ENCODE measurements at places on chromosomes 16 and 17. TPM values are rescaled to one million over a fixed set of nuclear protein-coding genes. Genes with fewer than 3 reads are reported as not detected.

- no peak for DNase-seq
Observed at GRCh38 chr17:6780001-6780400, 4.0 kb downstream of the FBXO39 start.

GRCh38 chr17:4948166-4948930 is at the start of gene PFN1:
PFN1 (minus strand) TSS chr17:4948530; CDS start chr17:4948394, 136 bp downstream.
- DNase-seq: peak; percentile 93

GRCh38 chr16:568401-569258 is 1.1 kb upstream of the PIGQ start:
- DNase-seq: no peak

GRCh38 chr16:24471561-24472350 is 67.6 kb upstream of the RBBP6 start:
- DNase-seq: no peak

DNA sequence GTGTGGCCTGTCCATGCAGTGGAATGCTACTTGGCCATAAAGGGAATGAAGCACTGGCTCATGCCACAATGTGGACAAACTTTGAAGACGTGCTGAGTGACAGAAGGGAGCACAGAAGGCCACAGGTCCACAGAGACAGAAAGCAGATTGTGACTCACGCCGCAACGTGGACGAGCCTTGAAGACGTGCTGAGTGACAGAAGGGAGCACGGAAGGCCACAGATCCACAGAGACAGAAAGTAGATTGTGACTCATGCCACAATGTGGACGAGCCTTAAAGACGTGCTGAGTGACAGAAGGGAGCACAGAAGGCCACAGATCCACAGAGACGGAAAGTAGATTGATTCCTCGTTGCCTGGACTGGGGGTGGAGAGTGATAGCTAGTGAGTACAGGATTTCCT is 19.2 kb downstream of the ZC3H18 start:
- DNase-seq: no peak

GRCh38 chr16:57562066-57562465 is 19.6 kb downstream of the ADGRG5 start:
- DNase-seq: peak; percentile 57

DNA sequence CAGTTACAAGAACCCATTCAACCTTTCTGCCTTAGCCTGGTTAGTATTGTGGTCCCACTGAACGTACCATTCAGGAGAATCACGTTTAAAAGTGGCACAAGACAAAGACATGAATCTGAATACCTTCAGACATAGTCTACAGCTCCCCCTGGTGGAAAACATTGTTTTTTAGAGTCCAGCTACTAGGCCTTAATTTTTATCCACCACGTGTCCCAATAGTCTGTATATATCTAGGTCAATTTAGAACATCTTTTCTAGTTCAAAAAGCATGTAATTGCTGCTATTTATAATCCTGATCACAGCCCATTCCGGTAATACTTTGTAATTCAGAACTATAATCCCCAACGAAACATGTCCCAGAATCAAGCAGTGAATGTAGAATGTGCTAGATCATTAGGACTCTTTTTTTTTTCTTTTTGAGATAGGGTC is 13.7 kb upstream of the GUCY2D start:
- no peak for DNase-seq

The ENPP7 gene
- total RNA-seq: not detected

DNA sequence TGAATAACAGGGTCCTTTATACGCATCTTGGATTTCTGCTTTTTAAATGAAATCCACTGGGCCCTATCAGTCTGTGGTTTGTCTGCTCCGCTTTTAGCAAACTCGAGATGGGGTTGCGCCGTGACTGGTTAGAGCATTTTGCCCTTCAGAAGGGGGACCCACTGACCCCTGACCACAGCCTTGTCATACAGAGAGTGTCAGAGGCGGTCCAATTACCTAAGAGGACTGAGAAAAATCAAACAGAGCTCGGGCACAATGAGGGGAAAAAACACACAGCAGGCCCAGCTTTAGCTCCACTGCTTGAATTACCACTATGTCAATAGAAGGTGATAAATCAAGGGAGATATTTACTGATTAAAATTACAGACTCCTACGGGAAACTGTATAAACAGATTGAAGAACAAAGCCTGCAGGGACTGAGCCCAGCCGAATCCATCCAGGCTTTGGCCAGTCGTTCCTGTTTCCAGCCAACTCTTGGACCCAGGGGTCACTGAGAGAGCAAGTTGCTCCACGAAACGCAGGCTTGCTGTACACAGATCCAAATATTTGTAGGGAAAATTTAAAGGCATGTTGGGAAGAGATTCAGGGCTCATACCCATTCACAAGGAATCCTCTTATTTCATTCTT is 131.9 kb upstream of the ZFHX3 start:
- DNase-seq: no peak

The TEKT1 gene
- total RNA-seq: not detected

GRCh38 chr17:56710986-56711385 is 117.5 kb downstream of the NOG start:
- no peak for DNase-seq

GRCh38 chr16:9212621-9213020 is 121.2 kb downstream of the HAPSTR1 start:
- no peak for DNase-seq

The PLA2G10 gene
- total RNA-seq: not detected

The SMPD3 gene
- total RNA-seq: not detected

DNA sequence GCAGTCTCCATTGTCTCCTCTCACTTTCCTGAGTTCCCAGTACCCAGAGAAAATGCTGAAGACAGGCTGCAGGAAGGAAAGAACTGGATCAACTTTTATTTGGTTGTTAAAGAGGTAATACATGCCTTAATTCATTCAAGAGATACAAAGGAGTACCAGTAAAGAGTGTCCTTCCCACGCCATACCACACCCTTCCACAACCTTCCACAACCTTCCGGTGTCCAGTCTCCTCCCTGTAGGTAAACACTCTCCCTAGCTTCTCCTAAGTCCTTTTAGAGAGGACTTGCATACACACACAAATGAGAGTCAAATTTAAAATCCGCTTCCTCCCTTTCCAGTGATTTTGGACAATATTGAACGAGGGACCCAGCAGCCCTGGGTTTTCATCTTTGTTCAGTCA is 2.8 kb upstream of the CA7 start:
- peak; percentile 8 for DNase-seq

GRCh38 chr16:12390074-12390605 is 413.5 kb downstream of the CPPED1 start:
- DNase-seq: no peak

- DNase-seq: no peak
Observed at GRCh38 chr16:11312718-11313492, 31.8 kb upstream of the PRM1 start.

The PTGES3L gene
- 0.35 TPM for total RNA-seq

DNA sequence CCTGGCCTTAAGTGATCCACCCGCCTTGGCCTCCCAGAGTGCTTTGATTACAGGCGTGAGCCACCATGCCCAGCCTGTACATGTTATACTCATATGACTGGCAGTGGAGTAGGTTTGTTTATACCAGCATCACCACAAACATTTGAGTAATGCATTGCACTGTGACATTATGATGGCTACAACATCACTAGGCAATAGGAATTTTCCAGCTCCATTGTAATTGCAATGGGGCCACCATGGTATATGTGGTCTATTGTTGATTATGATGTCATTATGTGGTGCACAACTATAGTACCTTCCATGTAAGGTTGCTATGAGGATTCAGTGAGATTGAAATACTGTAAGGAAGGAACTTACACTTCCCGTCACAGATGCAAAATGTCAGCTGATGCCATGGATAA is 168.9 kb downstream of the COPRS start:
- no peak for DNase-seq

GRCh38 chr17:77999413-78000173 is 41.1 kb downstream of the TNRC6C start:
- no peak for DNase-seq

DNA sequence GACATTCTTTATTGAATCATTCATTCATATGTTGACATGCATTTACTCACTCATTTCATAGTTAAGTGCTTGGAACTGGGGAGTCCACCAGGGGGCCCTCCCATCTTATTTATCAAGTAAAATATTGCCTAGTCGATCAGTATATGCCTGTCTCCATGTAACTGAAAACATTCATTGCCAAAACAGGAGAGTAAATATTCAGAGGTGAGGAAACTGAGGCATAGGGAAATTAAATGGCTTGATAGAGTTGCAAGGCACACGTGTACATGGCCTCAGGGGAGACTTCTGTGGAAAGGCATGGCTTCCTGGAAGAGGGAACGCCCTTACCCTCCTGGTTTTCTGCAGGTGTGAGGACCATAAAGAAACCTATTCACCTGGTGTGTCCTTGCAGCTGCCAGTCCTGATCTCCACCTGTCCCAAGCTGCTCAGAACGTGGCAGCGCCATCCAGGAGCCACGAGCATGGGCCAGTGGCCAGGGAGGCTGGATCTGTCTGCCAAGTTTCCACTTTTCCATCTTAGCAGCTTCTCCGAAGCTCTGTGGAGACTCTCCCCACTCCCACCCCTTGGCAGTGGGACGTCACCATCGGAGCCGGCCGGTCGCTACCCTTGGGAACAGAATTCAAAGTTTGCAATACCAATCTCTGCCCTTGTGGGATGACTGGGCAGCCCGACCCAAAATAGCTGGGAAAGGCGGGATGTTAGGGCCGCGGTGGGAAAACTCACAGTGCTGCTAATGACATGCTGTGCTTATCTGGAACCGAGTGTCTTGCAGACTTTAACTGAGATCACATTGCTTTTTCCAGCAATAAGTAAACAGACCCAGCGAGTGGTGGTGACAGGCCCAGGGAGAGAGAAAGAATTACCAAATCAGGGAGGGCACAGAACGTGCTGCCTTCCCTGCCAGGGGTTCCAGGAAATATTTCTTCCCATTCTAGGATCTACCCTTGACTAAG is 4.1 kb upstream of the C1QTNF1 start:
- DNase-seq: no peak

DNA sequence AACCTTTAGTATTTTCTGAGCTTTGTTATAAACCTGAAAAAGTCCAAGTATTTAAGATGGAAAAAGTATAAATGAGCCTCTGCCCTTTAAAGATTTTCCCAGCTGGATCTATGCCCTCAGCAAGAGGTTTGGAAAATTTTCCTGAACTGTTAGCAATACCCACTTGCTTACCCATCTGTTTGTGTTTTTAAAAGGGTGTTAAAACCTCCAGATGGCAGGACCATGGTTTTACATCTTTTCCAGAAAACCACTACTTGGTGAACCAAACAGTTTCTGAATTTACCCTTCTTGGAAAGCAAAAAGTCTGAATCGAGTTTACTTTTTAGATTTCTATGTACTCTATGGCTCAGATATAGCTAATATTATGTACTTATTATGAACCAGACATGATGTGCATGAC is 719 bp downstream of the PMFBP1 start:
- DNase-seq: no peak

DNA sequence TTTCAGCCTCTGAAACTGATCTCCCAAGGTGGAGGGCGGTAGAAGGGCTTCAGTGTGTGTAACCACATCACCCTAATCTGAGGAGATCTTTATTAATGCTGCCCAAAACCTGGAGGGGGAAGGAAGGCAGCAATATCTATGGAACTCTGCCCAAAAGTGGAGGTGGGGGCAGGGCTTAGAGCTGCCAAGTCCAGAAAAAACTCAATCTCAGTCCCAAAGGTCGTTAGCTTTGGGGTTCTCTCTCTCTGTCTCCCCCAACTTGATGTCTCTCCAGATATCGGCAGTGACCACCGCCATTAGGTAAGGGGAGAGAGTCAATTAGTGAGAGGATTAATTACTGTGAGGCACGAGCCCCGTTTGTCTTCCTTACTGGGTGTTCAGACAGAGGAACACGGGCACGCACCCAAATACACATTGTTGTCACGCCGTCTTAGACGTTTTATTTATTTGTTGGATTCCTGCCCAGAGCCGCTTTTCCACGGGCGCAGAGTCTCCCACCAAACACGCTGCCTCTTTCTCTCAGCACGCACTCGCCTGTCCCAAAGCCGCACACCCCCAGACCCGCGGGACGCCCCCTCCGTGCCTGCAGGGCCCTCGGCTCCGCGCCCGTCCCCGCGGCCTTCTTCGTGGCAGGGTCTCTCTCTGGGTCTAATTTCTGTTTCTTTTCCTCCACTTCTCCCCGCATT is 5.4 kb upstream of the LHX1 start:
- no peak for DNase-seq

DNA sequence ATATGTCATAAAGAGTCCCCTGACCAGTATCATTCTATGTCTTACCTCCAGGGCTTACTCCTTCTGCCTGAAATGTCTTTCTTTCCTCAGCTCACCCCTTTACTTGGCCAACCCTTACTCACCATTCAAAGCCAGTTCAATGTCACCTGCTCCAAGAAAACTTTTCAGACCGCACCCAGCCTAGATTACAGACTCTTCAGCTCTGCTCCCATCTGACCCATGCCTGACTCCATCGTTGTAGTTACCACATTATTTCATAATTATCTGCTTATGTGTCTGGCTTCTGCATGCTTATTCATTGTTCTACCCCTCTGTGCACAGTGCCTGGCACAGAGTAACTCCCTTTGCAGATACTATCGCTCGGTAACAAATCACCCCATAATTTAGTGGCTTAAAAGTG is 62.5 kb upstream of the TOB1 start:
- DNase-seq: no peak

The PSMC3IP gene
- total RNA-seq: 5.6 TPM

DNA sequence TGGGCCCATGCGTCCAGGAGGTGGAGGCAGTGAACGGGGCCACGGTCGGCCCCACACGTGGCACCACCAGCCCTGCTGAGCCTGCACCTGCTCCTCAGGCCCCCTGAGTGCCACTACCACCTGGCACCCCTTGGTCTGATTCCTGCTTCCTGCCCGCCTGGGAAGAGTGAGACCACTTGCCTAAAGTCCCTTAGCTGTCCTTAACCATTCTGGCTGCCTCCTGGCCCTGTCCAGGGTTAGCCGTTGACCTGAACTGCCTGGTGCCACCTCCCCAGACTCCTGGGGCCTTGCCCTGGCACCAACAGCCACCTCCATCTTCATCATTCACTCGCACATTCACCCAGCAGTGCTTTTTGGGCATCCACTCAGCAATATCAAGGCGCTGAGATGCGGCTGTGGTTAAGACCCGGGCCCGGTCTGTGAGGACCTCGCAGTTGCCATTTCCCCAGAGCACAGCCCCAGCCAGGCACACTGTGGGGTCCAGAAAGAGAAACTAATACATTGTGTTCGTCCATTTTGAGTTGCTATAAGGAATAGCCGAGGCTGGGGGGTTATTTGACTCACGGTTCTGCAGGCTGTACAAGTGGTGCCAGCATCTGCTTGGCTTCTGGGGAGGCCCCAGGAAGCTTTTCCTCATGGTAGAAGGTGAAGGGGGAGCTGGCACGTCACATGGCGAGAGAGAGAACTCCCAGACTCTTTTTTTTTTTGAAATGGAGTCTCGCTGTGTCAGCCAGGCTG is 318.4 kb downstream of the SEC14L1 start:
- DNase-seq: no peak

All from osteocyte (in vitro differentiated cells).